Fibroblast of villous mesenchyme (primary cell): ENCODE measurements at places on chromosomes 5 and 9. TPM values are rescaled to one million over a fixed set of nuclear protein-coding genes. Genes with fewer than 3 reads are reported as not detected.

Gene STK32A
- 0.97 and 2.2 TPM in 2 replicates for total RNA-seq

Gene SEMA6A
- 0.97 and 2.2 TPM in 2 replicates for total RNA-seq

Gene RASGEF1C
- total RNA-seq: not detected in 2 replicates

Gene ZFP2
- under 0.01 and 0.86 TPM in 2 replicates for total RNA-seq

Gene BHMT2
- 21.3 and 34.5 TPM in 2 replicates for total RNA-seq

Gene FRMPD1
- under 0.01 TPM in 1 of 2 replicates, not detected in the other for total RNA-seq

Gene GRXCR2
- total RNA-seq: not detected in 2 replicates

Gene CDKN2A
- total RNA-seq: 20.7 and 32.5 TPM in 2 replicates

Gene SH3GL2
- total RNA-seq: 0.32 and 0.43 TPM in 2 replicates

Gene CCL27
- not detected in 2 replicates for total RNA-seq

Gene TEX48
- total RNA-seq: not detected in 2 replicates

Gene PCDHGB5
- 23.2 and 25.0 TPM in 2 replicates for total RNA-seq

Gene PPP2R2B
- under 0.01 and 2.2 TPM in 2 replicates for total RNA-seq

Gene SLC36A3
- not detected in 2 replicates for total RNA-seq

Gene GGTA1
- not detected in 2 replicates for total RNA-seq

Gene IFNK
- total RNA-seq: not detected in 2 replicates

Gene GRIN1
- under 0.01 TPM in 1 of 2 replicates, not detected in the other for total RNA-seq

Gene ATOX1
- 44.9 and 59.6 TPM in 2 replicates for total RNA-seq

Gene TCF7
- under 0.01 and 0.97 TPM in 2 replicates for total RNA-seq

Gene GRIN3A
- total RNA-seq: not detected in 2 replicates

Gene F12
- total RNA-seq: 0.43 and 0.64 TPM in 2 replicates

Gene DIPK1B
- total RNA-seq: under 0.01 and 0.43 TPM in 2 replicates

Gene PRELID2
- 23.2 and 35.0 TPM in 2 replicates for total RNA-seq

Gene FAM78A
- under 0.01 and 0.43 TPM in 2 replicates for total RNA-seq

Gene CCDC192
- total RNA-seq: not detected in 2 replicates

Gene TICAM2
- total RNA-seq: 6.9 and 7.1 TPM in 2 replicates

Gene C9orf40
- 6.8 and 8.6 TPM in 2 replicates for total RNA-seq

Gene MIGA2
- total RNA-seq: 22.5 and 26.1 TPM in 2 replicates

Gene FNBP1
- 41.9 and 45.1 TPM in 2 replicates for total RNA-seq

Gene MOB3B
- total RNA-seq: 0.32 and 0.43 TPM in 2 replicates

Gene ARSB
- total RNA-seq: 26.1 and 26.3 TPM in 2 replicates

Gene ARAP3
- 5.6 and 7.7 TPM in 2 replicates for total RNA-seq

Gene ST8SIA4
- total RNA-seq: 3.5 and 4.8 TPM in 2 replicates

Gene RNF20
- 20.9 and 22.9 TPM in 2 replicates for total RNA-seq

Gene PLPP7
- total RNA-seq: 8.2 and 10.0 TPM in 2 replicates

Gene COL15A1
- total RNA-seq: 1.7 and 19.0 TPM in 2 replicates

Gene ZNF454
- total RNA-seq: under 0.01 and 0.43 TPM in 2 replicates

Gene ADAMTSL1
- total RNA-seq: 3.0 and 10.0 TPM in 2 replicates

Gene IFNE
- 1.7 and 2.3 TPM in 2 replicates for total RNA-seq

Gene PCDHGC4
- 2.6 and 2.9 TPM in 2 replicates for total RNA-seq

Gene COQ4
- 22.0 and 32.5 TPM in 2 replicates for total RNA-seq
